ENCODE measurements at places on chromosomes 7 and 10.

GRCh38 chr10:42790835-42791234, 8.2 kb downstream of the BMS1 start:
- peak; percentile 9 for DNase-seq

- DNase-seq, result peak; percentile 95
These were observed 16.7 kb upstream of the CLIP2 start for GRCh38 chr7:74272305-74273038.

- peak; percentile 99 for DNase-seq
These were observed 169.2 kb downstream of the SEMA3A start for GRCh38 chr7:84025332-84025927.

GRCh38 chr10:34400075-34400474, 415.0 kb downstream of the PARD3 start:
- DNase-seq, result no peak

GRCh38 chr10:104021246-104021645, 54.3 kb downstream of the SLK start:
- DNase-seq, result no peak

GRCh38 chr7:2260820-2261219, 18.8 kb downstream of the NUDT1 start:
- peak; percentile 14 for DNase-seq

DNA sequence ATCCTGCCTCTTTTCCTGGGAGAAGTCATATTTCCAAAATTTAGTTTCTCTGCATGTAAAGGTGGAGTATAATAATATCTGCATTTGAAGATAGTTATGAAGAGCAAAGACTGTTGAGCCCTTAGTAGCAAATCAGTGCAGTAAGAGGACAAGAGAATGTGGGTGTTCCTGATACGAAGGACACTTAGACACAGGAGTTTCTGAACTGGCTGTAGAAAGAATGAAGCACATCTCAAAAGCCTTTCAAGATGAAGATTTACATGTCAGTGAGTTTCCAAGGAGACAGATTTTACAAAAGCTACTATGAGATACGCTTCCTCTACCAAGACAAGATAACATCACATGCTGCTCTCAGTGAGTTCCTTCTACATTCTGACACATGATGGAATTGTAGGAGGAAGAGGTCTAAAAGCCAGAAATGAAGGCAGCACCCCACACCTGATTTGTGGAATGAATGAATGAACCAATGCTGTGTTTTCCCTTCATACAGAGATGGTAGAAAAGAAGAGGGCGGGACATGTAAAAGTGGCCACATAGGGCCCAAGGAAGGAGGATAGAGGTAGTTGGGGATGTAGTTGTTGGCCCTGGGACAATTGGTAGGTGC, 173.6 kb upstream of the PDE1C start:
- DNase-seq, result no peak

DNA sequence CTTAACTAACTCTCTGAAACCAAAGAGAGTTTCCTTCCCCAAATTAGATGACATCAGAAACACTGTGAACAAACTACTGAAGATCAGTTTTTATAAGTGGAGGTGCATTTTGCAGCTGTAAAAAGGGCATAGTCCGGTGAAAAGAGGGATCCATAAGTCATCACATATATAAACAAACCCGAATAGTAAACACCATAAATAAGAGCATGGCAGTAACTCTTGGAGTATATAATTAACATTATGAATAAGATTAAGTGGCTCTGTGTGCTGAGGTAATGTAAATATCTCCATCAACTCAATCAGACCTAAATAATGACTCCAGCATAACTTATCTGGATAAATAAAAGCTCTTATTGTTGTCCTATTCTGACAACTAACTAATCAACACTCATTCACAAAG, 43.0 kb upstream of the SHTN1 start:
- DNase-seq, result no peak

- DNase-seq, result no peak
These were observed at the start of gene ZMYND11 for GRCh38 chr10:135132-135600. Gene ZMYND11, plus strand, starts transcription at chr10:135455. Its CDS starts 44,558 bp downstream, at chr10:180013.

DNA sequence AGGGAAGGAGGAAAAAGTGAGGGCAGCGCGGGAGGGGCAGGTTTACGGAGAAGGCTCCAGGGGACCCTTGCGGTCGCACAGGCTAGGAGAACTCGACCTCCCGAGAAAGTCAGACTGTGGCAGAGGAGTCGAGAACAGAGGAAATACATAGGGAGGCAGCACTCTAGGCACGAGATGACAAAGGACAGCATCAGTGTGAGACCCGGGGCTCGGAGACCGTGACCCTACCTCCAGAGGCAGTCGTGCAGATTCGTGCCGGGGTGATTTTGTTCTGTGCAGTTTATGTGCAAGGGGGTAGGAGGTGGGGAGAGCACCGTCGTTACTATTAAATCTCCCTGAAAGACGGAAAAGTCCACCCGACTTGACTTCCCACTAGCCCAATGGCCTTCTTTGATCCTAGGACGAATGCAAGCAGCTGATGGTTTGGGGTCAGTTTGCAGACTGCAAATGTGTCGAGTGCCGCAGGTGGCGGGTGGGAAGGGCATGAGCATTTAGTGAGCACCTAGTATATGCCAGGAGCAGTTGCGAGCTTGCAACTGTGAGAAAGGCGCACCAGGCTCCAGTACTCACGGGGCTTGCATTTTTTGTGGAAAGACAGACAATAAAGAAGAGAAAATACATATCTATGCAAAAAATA, 674 bp upstream of the OSBPL3 start:
- peak; percentile 80 for DNase-seq

DNA sequence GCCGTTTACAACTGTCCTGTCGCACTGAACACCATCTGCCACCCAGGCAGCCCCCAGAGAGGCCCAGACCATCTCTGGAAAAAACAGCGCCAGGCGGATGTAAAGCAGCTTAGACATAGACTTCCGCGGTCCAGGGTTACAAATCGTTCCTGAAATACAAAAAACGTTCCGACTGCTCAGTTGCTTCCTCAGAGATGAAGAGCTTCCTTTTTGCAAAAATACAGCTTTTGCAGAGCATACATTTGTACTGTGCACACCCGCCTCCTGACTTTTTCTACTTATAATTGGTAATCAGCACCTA, 11.4 kb downstream of the DAGLB start:
- DNase-seq, result no peak

GRCh38 chr10:124245806-124246440, 152.5 kb upstream of the CHST15 start:
- no peak for DNase-seq

DNA sequence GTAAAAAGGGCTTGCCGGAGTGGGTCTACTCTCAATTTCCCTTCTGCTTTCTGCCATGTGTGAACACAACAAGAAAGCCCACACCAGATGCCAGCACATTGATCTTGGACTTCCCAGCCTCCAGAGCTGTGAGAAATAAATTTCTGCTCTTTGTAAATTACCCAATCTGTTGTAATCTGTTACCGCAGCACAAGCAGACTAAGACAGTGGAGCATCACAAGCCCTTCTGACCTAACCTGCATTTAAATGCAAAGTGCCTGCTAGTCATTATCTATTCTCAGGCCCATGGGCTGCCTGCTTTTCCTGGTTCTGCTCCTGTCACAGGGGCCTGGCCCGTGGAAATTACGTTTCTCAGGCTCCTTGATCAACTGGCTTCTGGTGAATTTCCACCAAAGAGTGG, 199.3 kb upstream of the AUTS2 start:
- no peak for DNase-seq

DNA sequence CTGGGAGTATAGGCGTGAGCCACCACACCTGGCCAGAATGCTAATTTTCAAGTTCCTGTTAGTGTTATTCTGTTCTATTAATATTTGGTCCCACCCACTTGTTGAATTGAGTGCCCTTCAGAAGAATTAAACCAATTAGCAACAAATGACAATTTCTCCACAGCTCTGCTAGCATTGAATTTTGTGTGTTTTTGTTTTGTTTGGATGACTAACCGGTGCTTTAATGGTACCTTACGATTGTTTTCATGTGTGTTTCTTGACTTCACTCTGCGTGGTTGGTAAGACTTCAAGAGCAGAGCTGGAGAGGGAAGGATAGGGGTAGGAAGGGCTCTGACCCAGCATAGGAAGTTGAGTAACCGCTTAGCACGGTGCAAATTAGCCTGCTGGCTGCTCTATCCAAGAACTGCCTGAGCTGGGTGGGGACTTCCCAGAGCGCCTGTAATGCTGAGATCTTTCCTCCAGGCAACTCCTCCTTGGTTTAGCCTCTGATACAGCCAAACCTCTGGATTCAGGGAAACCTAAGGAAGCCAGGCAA, 4.6 kb downstream of the ARPC1B start:
- DNase-seq, result peak; percentile 72

GRCh38 chr7:30249986-30250774, 34.2 kb upstream of the ZNRF2 start:
- DNase-seq, result no peak
